ENCODE measurements at places on chromosomes 7 and 10.
A peak's percentile ranks its signal among the peaks of the same experiment; 100 is the strongest.

- no peak for DNase-seq
Observed at GRCh38 chr10:77679217-77679616, 41.6 kb upstream of the KCNMA1 start.

GRCh38 chr7:30932562-30932961, 20.9 kb downstream of the AQP1 start:
- DNase-seq, result no peak

DNA sequence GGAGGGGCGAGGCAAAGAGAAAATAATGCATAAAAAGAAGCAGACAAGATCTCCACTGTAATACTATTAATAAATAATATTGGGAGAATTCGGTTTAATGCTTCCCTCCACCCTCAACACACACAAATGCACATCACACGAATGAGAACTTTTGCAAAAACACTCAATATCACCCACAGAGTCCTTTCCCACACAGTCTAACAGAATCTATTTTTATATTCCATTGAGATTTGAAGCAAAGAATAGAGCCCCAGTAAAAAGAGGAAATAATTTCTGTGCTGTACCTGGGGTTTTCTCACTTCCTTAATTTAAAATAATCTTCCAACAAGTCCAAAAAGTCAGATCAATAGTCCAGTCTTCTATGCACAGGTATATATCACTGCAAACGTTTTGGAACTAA, 17.0 kb downstream of the PIK3AP1 start:
- peak; percentile 45 for DNase-seq

GRCh38 chr10:58993480-58994221, 182.8 kb upstream of the PHYHIPL start:
- peak; percentile 85 for DNase-seq

GRCh38 chr7:47681249-47681810, 99.4 kb upstream of the TNS3 start:
- no peak for DNase-seq

DNA sequence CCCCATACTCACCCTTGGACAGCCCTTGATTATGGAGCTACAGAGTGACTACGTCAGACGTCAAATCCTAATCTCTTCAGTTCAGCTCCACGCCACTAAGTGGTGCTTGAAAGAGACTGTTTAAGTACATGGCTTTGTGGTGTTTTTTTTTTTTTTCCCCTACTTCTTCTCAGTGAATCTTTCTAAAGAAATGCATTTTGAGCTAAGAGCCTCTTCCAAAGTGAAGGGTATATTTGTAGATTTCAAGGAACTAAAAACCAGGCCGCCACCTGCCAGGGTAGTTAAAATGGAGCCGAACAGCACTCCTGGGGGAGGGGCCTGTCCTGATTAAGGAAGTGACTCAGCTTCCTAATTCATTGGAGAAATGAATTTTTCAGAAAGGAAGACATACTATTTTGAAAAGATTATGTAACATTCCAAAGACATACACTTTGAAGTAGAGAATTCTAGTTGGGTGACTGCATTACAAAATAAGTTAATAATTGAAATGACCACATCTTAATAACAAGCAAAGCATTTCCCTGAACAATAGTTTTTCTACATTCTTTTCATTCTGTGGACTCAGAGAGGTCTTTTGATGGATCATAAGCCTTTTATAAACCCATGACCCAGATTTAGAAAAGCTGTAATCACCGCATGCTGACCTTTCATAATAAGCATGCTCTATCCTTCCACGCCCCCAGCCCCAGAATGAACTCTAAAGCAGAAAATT, 20.6 kb upstream of the VPS41 start:
- no peak for DNase-seq

- no peak for DNase-seq
Observed at GRCh38 chr10:8418631-8419030, 364.1 kb downstream of the GATA3 start.

DNA sequence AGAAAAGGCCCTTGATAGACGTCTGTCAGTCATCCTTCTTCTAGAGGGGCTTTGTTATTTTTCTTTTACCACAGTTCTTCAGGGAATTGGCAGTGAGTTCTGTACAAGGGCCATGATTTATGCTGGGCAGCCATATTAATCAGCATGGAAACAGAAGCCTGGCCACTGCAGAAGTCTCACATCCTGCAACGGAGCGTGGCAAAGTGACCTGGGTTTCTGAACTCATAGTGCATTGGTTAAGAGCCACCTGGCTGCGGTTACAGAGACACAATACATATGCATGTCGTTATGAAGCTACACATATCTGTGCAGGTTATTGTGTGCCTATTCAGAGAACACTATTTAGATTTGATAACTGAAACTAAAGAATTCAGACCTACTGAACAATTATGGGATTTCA, 419.4 kb upstream of the CELF2 start:
- peak; percentile 62 for DNase-seq

All from GM12865 (cell line).